ENCODE measurements at places on chromosomes 5 and 9. TPM values are rescaled to one million over a fixed set of nuclear protein-coding genes. Genes with fewer than 3 reads are reported as not detected.

The GABRA1 gene
- 1,123 TPM for polyA plus RNA-seq

The MBLAC2 gene
- polyA plus RNA-seq, result 4.6 TPM

The SEMA6A gene
- 2.7 TPM for polyA plus RNA-seq

The TNFSF8 gene
- not detected for polyA plus RNA-seq

The CCDC192 gene
- not detected for polyA plus RNA-seq

The NUTM2F gene
- polyA plus RNA-seq, result not detected

The ANKRD34B gene
- polyA plus RNA-seq, result not detected

The EIF4E1B gene
- not detected for polyA plus RNA-seq

The NPR3 gene
- polyA plus RNA-seq, result not detected

The ZCCHC10 gene
- 32.1 TPM for polyA plus RNA-seq

The NXNL2 gene
- not detected for polyA plus RNA-seq

All from Purkinje cell (primary cell).